CD14-positive monocyte (primary cell): ENCODE measurements at places on chromosomes 3 and 15. TPM values are rescaled to one million over a fixed set of nuclear protein-coding genes. Genes with fewer than 3 reads are reported as not detected.
A peak's percentile ranks its signal among the peaks of the same experiment; 100 is the strongest.

GRCh38 chr3:69683082-69683806 is 56.0 kb upstream of the MITF start:
- no peaks in the 10 kb centered on the region for H3K27me3 ChIP-seq
- no peaks in the 10 kb centered on the region for H3K36me3 ChIP-seq
- peaks cover under 1% of the 10 kb centered on the region for H3K4me1 ChIP-seq
- no peak overlapping the region for H3K4me3 ChIP-seq

- H3K36me3 ChIP-seq: no peaks in the 10 kb centered on the region
- no peak overlapping the region for H3K27ac ChIP-seq
- H3K4me3 ChIP-seq: no peak overlapping the region
- H3K27me3 ChIP-seq: no peaks in the 10 kb centered on the region
- H3K4me1 ChIP-seq: no peaks in the 10 kb centered on the region
These were observed 41.2 kb downstream of the TRA2B start for GRCh38 chr3:185896636-185897035.

DNA sequence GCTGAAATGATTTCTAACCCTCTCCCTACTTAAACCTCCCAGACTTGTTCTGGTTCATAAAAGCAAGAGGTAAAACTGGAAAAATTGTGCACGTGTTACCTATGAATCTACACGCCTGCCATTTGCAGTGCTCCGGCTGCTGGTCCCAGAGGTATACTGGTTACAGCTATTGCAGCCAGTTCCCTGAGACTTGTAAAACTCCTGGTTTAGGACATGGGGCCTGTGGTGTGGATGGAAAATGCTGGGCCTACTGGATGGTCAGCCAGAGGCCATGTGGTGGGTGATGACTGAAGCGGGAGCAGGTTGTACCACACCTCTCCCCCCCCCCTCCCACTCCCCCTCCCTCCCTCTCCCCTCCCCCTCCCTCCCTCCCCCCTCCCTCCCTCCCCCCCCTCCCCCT is 45.0 kb downstream of the SENP2 start:
- peaks cover 43% of the 10 kb centered on the region for H3K36me3 ChIP-seq
- peaks cover 7% of the 10 kb centered on the region for H3K4me1 ChIP-seq
- no peaks in the 10 kb centered on the region for H3K27me3 ChIP-seq
- DNase-seq: no peak
- no peak overlapping the region for H3K4me3 ChIP-seq

GRCh38 chr3:65436580-65436979 is 602.1 kb downstream of the MAGI1 start:
- no peaks in the 10 kb centered on the region for H3K4me1 ChIP-seq
- H3K36me3 ChIP-seq: no peaks in the 10 kb centered on the region
- DNase-seq: no peak
- H3K27me3 ChIP-seq: no peaks in the 10 kb centered on the region
- H3K4me3 ChIP-seq: no peak overlapping the region

- no peak for DNase-seq
- H3K27ac ChIP-seq: no peak overlapping the region
- H3K4me3 ChIP-seq: no peak overlapping the region
- H3K4me1 ChIP-seq: no peaks in the 10 kb centered on the region
These were observed 302.8 kb upstream of the GOLIM4 start for GRCh38 chr3:168398371-168399025.

DNA sequence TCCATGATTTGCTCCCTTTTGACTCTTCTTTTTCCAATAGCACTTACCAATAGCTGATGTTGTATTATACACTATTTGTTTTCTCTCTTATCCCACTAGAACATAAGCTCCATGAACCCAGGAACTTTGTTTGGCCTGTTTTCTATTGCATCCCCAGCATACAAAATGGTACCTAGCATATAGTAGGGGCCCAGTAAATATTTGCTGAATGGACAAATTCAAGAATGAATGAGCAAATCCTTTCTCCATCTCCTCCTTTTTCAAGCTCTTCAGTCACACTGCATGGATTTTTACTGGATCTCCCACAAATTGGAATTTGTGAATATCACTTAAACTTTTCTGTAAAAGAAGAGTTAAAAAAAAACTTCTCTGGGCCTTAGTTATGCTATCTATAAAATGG is 66.6 kb upstream of the FEZF2 start:
- DNase-seq: no peak
- no peak overlapping the region for H3K4me3 ChIP-seq
- no peaks in the 10 kb centered on the region for H3K4me1 ChIP-seq

DNA sequence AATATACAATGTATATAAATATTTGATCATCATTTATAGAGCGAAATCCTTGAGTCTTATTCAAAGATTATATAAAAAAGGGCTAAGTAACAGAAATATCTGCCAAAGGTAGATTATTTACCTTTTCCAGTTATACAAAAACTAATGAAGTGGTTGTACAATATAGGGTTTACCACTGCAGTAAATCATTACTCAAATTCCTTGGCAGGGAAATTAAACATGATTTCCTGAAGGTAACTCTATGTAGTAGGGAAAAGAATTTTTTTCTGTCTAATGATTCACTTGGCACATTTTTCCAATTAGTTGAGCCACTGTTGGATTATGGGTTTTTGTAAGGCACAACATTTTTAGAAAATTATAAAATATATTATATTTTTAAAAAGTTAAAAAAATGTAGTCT is 129.6 kb downstream of the NR2F2 start:
- no peaks in the 10 kb centered on the region for H3K27me3 ChIP-seq
- no peak overlapping the region for H3K4me3 ChIP-seq
- H3K36me3 ChIP-seq: no peaks in the 10 kb centered on the region
- no peak for DNase-seq

DNA sequence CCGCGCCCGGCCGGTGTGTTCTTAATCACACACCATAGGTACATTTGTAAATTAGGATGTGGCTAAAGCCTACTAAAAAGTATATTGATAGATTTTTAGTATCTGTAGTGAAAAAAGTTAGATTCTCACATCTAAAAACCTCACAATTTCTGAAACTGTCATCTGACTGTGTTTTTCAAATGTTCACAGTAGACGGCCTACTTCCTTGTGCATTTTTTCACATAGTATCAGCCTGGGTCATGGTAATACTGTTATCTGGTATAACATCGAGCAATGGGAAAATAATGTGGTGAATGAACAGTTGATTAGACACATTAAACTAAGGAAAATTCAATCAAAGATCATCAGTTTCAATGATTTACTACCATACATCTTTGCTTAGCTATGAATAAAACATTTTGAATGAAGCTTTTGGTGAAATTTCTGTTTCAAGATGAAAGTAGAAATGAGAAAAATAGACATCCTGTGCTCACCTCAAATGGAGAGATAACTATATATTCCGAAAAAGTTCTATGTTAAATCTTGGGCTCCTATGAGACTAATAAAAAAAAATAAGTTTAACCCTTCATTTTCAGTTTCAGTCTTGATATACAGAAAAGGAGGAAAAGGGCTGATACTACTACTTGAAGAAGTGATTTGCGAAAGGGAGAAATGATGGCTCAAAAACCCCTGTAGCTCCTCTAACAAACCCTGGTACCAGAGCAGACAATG is 262.7 kb downstream of the ZBTB20 start:
- DNase-seq: no peak
- no peak overlapping the region for H3K4me3 ChIP-seq
- H3K27me3 ChIP-seq: no peaks in the 10 kb centered on the region

DNA sequence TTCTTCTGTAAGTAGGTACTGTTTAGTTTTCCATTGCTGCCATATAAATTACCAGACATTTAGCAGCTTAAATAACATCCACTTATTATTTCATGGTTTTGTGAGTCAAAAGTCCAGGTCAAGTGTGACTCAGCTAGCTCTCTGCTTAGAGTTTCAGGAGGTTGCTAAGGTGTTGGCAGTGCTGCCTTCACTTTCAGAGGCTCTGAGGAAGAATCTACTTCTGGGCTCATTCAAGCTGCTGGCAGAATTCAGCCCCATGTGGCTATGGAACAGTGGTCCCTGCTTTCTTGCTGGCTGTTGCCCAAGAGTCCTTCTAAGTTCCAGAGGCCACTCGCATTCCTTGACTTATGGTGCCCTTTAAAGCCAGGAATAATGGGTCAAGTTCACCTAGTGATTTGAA is 4.5 kb downstream of the CFAP44 start:
- H3K36me3 ChIP-seq: no peaks in the 10 kb centered on the region
- H3K4me1 ChIP-seq: peaks cover 3% of the 10 kb centered on the region

DNA sequence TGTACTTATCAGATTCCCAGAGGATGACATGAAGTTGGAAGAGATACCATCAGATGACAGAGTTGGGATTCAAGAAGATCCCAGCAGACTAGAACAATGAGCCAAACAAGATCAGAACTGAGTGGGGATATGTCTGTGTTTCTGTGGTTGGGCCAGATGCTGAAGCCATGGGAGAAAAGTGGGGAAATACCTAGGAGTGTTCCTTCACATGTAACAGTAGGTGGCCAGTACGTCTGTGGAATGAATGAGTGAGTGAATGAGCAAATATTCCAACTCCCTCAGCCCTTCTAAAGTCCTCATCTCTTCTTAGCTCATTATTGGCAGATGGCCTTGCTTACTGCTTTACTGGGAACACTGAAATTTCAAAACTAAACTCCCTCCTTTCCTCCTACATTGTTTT is 32.2 kb upstream of the GREM1 start:
- H3K36me3 ChIP-seq: no peaks in the 10 kb centered on the region
- H3K27me3 ChIP-seq: no peaks in the 10 kb centered on the region
- no peak overlapping the region for H3K4me3 ChIP-seq
- H3K27ac ChIP-seq: no peak overlapping the region

- H3K27me3 ChIP-seq: no peaks in the 10 kb centered on the region
- no peaks in the 10 kb centered on the region for H3K36me3 ChIP-seq
- H3K27ac ChIP-seq: no peak overlapping the region
- H3K4me1 ChIP-seq: no peaks in the 10 kb centered on the region
- no peak overlapping the region for H3K4me3 ChIP-seq
These were observed 275.0 kb upstream of the CHRM5 start for GRCh38 chr15:33693166-33693800.

DNA sequence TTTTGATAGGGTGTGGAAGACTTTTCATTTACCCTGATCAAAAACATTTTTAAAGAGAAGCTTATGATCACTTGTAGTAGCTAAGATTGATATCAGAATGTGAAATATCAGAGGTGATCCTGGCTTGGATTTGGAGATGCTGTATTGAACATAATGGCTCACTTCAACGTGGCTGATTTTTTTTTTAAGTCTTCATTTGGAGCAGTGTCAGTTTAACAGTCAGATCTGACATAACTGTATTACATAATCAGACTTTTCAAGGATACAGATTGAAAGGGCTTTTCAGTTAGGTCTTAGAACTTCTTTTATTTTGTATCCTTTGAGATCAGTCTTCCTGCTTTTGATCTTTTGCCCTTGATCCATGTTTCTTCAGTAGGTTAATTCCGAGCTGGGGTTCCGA is 98.5 kb downstream of the ITPR1 start:
- H3K36me3 ChIP-seq: no peaks in the 10 kb centered on the region
- peaks cover 13% of the 10 kb centered on the region for H3K4me1 ChIP-seq
- no peak overlapping the region for H3K4me3 ChIP-seq
- no peaks in the 10 kb centered on the region for H3K27me3 ChIP-seq

GRCh38 chr3:65478551-65479500 is 559.9 kb downstream of the MAGI1 start:
- no peaks in the 10 kb centered on the region for H3K4me1 ChIP-seq
- no peak for DNase-seq
- no peaks in the 10 kb centered on the region for H3K27me3 ChIP-seq
- no peaks in the 10 kb centered on the region for H3K36me3 ChIP-seq
- H3K4me3 ChIP-seq: no peak overlapping the region
- H3K27ac ChIP-seq: no peak overlapping the region

- H3K4me1 ChIP-seq: no peaks in the 10 kb centered on the region
- no peak overlapping the region for H3K4me3 ChIP-seq
- no peak overlapping the region for H3K27ac ChIP-seq
These were observed 733.6 kb downstream of the PLOD2 start for GRCh38 chr3:145427355-145427754.

GRCh38 chr15:101013201-101013550 is 94.0 kb downstream of the LRRK1 start:
- peaks cover 2% of the 10 kb centered on the region for H3K27me3 ChIP-seq
- no peak for DNase-seq
- peaks cover 19% of the 10 kb centered on the region for H3K4me1 ChIP-seq
- H3K4me3 ChIP-seq: no peak overlapping the region

DNA sequence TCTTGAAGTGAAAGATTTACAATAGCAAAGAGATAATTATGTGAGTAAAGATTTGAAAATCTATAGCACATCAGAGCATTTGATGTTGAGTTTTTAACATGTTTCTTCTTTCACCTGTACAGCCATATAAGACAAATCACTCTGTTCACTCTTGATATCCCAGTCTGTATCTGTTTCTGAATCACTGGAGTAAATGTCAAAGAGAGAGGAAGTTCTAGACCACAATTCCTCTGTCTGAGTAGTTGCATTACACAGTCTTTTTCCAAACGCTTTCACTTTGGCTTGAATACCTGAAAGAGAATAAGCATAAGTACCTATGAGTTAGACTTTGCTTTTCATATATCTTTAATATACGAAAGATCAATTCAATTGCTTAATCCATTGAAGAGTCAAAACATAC is 9.9 kb downstream of the THAP10 start:
- H3K36me3 ChIP-seq: no peaks in the 10 kb centered on the region
- no peak overlapping the region for H3K4me3 ChIP-seq
- H3K27ac ChIP-seq: no peak overlapping the region
- no peak for DNase-seq
- no peaks in the 10 kb centered on the region for H3K27me3 ChIP-seq
- no peaks in the 10 kb centered on the region for H3K4me1 ChIP-seq

- peak overlapping the region; percentile 79 for H3K27ac ChIP-seq
- H3K27me3 ChIP-seq: no peaks in the 10 kb centered on the region
- no peak overlapping the region for H3K4me3 ChIP-seq
- no peak for DNase-seq
These were observed 50.4 kb upstream of the LIMD1 start for GRCh38 chr3:45544024-45544716.

DNA sequence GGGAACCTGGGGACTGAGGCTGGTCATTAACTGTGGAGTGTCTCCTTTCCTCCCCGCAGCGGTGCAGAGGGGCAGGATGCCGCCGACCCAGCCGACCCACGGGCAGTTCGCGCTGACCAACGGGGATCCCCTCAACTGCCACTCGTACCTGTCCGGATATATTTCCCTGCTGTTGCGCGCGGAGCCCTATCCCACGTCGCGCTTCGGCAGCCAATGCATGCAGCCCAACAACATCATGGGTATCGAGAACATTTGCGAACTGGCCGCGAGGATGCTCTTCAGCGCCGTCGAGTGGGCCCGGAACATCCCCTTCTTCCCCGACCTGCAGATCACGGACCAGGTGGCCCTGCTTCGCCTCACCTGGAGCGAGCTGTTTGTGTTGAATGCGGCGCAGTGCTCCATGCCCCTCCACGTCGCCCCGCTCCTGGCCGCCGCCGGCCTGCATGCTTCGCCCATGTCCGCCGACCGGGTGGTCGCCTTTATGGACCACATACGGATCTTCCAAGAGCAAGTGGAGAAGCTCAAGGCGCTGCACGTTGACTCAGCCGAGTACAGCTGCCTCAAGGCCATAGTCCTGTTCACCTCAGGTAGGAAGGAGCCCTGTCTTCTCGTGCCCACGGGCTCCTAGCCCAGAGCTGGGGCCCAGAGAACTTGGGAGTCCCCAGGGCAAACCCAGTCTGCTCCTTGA is 3.7 kb downstream of the NR2F2 start:
- H3K36me3 ChIP-seq: no peaks in the 10 kb centered on the region
- H3K4me3 ChIP-seq: no peak overlapping the region
- DNase-seq: no peak
- H3K27ac ChIP-seq: no peak overlapping the region
- H3K27me3 ChIP-seq: peaks cover 93% of the 10 kb centered on the region
- peaks cover 7% of the 10 kb centered on the region for H3K4me1 ChIP-seq

P3H2 gene
- polyA plus RNA-seq: 0.27 TPM

TERC gene
- polyA plus RNA-seq: not detected

TMEM158 gene
- 0.19 TPM for polyA plus RNA-seq

PRSS50 gene
- polyA plus RNA-seq: not detected

SERPINI1 gene
- polyA plus RNA-seq: 0.10 and 0.12 TPM in 2 replicates

ITGA11 gene
- not detected for polyA plus RNA-seq

ACTC1 gene
- polyA plus RNA-seq: not detected in 2 replicates

CNTN6 gene
- polyA plus RNA-seq: not detected in 2 replicates

RPUSD2 gene
- polyA plus RNA-seq: 4.3 TPM
